Cardiac septum (tissue), 1 donor: ENCODE measurements at places on chromosomes 12 and 14. TPM values are rescaled to one million over a fixed set of nuclear protein-coding genes. Genes with fewer than 3 reads are reported as not detected.

- no peak for DNase-seq
These were observed 79.8 kb upstream of the CFL2 start for GRCh38 chr14:34794217-34794616.

The MGST1 gene
- total RNA-seq, result 7.3 TPM

DNA sequence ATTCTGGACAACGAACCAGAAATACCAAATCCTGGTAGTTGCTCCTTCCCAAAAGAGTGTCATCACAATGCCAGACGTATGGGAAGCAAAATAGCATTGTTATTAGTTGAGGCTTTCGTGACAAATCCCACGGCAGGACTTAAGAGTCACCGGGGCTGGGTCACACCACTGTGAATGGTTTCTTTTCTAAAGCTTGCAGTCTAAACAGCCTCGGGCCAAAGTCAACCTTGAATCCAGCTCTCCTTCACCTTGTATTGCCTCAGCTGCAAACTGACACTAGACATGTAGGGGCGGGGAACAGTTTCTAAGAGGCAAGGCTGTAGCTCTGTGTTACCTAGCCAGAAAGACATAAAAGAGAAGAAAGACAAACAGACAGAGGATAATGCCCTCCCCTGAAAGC lies 734.8 kb downstream of the MED13L start:
- no peak for DNase-seq

- DNase-seq, result peak; percentile 79
These were observed 93.6 kb downstream of the STAB2 start for GRCh38 chr12:103680591-103681141.

The ZNF384 gene
- total RNA-seq, result 32.7 TPM

- no peak for DNase-seq
These were observed 34.7 kb downstream of the SSH1 start for GRCh38 chr12:108822497-108823205.
